ENCODE measurements at places on chromosomes 12 and 14.
A peak's percentile ranks its signal among the peaks of the same experiment; 100 is the strongest.

GRCh38 chr12:83365317-83365716, 678.6 kb downstream of the TMTC2 start:
- H3K4me1 ChIP-seq: no peaks in the 10 kb centered on the region
- H3K27me3 ChIP-seq: no peaks in the 10 kb centered on the region
- H3K36me3 ChIP-seq: no peaks in the 10 kb centered on the region
- no peak overlapping the region for H3K27ac ChIP-seq
- no peak overlapping the region for H3K4me3 ChIP-seq
- no peak for DNase-seq

DNA sequence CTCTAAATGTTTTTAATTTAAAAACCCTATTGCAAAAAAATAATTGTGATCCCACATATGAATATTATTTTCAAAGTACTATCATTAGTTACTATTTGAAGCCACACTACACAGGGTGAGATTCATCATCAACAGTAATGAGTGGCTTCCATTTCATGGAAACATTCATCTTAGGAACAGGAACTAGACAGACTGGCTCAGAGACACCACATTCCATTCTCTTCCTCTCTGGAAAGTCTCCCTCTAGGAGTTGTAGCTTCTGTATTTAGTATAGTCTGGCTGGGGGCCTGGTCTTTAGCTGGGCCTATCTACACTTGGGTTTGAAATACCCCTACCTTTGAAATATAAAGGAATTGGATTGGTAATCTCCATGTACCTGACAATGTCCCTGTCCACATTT, 6.2 kb upstream of the VDR start:
- H3K27ac ChIP-seq: no peak overlapping the region
- H3K27me3 ChIP-seq: no peaks in the 10 kb centered on the region
- no peak overlapping the region for H3K4me3 ChIP-seq
- no peak for DNase-seq

GRCh38 chr14:100399052-100399849, 76.1 kb downstream of the SLC25A47 start:
- no peak overlapping the region for H3K4me3 ChIP-seq
- no peaks in the 10 kb centered on the region for H3K27me3 ChIP-seq
- H3K4me1 ChIP-seq: peaks cover 13% of the 10 kb centered on the region
- no peaks in the 10 kb centered on the region for H3K36me3 ChIP-seq

DNA sequence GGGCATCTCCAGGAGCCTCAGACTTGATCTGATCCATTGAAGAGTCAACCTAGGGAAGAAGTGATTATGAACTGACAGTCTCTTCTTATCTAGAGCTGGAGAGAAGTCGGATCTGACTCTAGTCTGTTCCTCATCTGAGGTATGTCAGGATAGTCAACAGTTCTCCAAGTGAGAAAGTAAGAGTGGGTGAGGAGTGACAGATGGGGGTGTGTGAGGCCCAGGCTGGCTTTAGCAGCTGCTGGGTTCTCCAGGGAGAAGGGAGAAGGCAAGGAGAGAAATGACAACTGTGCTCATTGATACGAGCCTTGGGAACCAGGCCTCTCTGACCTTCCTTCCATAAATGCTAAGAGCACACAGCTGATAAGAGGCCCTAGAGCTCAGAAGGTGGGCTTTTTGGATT, 53.3 kb downstream of the IRAK3 start:
- no peaks in the 10 kb centered on the region for H3K36me3 ChIP-seq
- no peak for DNase-seq
- no peaks in the 10 kb centered on the region for H3K27me3 ChIP-seq
- H3K27ac ChIP-seq: no peak overlapping the region
- H3K4me1 ChIP-seq: peaks cover 5% of the 10 kb centered on the region

DNA sequence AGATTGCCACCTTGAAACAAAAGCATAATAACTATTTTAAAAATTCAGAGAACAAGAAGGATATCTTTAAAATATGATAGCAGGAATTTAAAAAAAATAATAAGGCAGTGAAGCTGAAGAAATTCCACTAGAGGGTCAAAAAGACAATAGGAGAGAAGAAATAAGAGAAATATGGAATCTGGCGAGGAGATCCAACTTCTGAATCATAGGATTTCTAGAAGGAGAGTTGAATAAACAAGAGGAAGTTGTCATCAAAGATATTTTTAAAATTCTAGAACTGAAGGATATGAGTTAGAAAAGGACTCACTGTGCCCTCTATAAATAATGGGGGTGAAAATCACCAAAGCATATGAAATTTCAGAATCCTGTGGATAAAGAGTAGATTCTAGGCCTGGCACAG, 26.8 kb upstream of the TOMM20L start:
- no peaks in the 10 kb centered on the region for H3K27me3 ChIP-seq
- no peaks in the 10 kb centered on the region for H3K4me1 ChIP-seq
- H3K27ac ChIP-seq: no peak overlapping the region
- H3K4me3 ChIP-seq: no peak overlapping the region
- no peak for DNase-seq

- H3K4me3 ChIP-seq: no peak overlapping the region
- H3K27ac ChIP-seq: peak overlapping the region; percentile 32
- no peaks in the 10 kb centered on the region for H3K36me3 ChIP-seq
- no peak for DNase-seq
Measured at GRCh38 chr12:93191956-93192355, 185.8 kb upstream of the NUDT4 start.

DNA sequence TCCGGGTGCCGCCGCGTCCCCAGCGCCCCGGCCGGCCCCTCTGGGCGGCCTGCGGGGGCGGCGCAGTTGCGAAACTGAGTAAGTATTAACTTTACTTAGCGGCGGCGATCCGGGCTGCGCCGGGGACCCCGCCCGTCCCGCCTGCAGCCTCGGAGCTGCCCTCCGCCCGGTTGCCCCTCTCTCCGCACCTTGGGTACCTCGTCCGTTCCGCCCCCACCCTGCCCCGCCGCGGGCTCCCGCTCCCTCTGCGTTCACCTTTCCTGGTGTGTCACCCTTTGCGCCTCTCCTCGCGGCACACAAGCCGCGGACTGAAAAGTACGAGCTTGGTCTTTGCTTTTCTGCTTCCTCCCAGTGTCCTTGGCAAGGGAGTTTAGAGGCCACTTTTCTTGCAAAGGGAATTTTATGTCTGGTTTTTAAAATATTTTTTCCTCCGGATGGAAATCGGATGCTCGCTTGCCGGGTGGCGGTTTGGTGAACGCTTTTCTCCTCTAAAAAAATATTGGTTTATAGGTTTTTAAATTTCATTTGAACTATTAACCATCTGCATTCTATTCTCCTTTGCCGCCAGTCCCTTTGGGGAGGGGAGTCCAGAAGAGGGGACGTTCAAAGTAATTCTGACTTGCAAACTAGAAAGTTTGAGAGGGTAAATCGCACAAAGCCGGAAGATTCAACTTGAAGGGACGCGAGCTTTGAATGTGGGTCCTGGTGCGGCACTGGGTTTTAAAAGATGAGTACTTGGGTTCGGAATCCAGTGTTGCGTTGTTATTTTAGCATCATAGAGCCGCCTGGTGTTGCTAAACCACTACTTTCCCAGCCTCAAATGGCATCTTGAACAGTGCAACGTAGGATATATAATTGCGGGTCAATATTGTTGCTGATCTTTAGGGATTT, 834 bp downstream of the RASSF8 start:
- H3K36me3 ChIP-seq: no peaks in the 10 kb centered on the region
- DNase-seq: peak; percentile 33
- peaks cover 11% of the 10 kb centered on the region for H3K4me1 ChIP-seq

GRCh38 chr12:43816168-43816567, 10.1 kb upstream of the TWF1 start:
- no peak for DNase-seq
- H3K27me3 ChIP-seq: no peaks in the 10 kb centered on the region
- no peak overlapping the region for H3K27ac ChIP-seq
- H3K36me3 ChIP-seq: no peaks in the 10 kb centered on the region

- no peaks in the 10 kb centered on the region for H3K4me1 ChIP-seq
- no peaks in the 10 kb centered on the region for H3K36me3 ChIP-seq
- DNase-seq: no peak
- peaks cover 6% of the 10 kb centered on the region for H3K27me3 ChIP-seq
Measured at GRCh38 chr14:98167275-98167674, 1104.7 kb downstream of the BCL11B start.

DNA sequence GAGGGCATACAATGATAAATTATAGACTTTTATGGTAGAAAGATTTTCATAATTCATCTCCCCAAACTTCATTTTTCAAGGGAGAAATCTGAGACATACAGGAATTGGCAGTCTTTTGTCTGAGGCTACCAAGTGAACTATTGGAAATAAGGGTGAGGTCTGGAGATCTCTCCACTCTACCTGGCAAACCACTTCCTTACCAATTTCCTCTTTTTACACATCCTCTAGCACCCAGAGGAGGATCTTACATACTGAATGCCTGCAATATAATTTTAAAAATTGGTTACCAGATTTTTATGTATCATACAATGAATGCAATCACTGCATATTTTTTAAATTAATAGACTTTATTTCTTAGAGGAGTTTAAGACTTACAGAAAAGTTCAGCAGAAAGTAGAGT, 6.6 kb downstream of the PDE6H start:
- DNase-seq: no peak
- no peaks in the 10 kb centered on the region for H3K27me3 ChIP-seq
- H3K4me1 ChIP-seq: peaks cover 63% of the 10 kb centered on the region
- H3K4me3 ChIP-seq: no peak overlapping the region
- no peak overlapping the region for H3K27ac ChIP-seq

- H3K4me1 ChIP-seq: no peaks in the 10 kb centered on the region
- no peaks in the 10 kb centered on the region for H3K27me3 ChIP-seq
- H3K4me3 ChIP-seq: no peak overlapping the region
- DNase-seq: no peak
Measured at GRCh38 chr14:99673305-99674063, 10.6 kb upstream of the CYP46A1 start.

DNA sequence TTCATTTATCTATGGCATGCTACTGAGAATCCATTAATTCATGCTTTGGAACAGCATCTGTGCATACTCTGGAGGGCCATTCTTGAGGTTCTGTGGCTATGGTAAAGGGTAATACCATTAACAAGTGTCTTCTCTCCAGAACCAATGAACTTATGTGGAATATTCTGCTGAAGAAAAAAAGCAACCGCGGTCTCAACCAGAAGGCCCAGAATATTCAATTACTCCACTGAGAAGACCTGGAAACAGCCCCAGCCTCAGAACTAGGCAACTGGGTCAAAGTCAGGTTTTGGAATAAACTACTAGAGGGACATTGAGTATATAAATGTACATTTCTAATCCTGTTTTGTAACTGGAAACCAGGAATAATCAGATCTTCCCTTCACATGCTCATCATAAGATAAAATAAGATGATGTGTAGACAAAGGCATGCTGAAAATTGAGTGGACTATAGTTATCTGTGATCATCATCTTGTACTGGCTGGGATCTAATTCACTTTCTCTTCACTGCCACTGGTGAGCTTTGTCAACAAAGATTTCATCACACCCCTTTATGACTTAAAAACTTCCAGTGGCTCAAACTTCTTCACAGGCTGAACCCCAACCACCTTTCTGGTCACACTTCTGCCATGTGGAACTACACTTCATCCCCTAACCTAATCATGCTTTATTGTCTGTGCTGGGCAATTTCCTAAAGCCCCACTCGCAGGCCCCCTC, 6.0 kb downstream of the SPTB start:
- H3K27ac ChIP-seq: no peak overlapping the region
- no peaks in the 10 kb centered on the region for H3K4me1 ChIP-seq
- DNase-seq: no peak
- H3K4me3 ChIP-seq: no peak overlapping the region
- H3K36me3 ChIP-seq: no peaks in the 10 kb centered on the region
- H3K27me3 ChIP-seq: peaks cover 14% of the 10 kb centered on the region

- no peaks in the 10 kb centered on the region for H3K36me3 ChIP-seq
- DNase-seq: no peak
- H3K27ac ChIP-seq: no peak overlapping the region
Measured at GRCh38 chr12:51888316-51889215, 663 bp downstream of the ANKRD33 start.

DNA sequence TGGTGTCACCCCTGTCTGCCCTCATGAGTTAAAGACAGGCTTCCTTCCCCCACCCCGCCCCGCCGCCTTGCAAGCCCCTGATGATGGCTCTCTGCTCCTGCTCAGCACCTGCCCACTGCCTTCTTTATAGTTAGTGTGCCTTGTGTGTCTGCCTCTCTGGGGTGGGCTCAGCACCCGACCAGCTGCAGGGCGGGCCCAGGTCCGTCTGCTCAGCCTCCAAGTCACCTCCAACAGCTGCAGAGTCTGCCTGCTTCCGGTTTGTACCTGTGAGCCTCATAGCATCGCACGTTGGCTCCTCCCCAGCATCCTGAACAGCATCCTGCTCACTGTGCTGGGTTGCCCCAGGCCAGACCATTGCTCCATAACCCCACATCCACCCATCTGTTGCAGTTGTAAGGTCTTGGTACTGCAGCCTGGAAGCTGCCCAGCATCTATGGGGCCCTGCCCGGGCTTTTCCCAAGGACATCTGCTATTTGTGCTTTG, 3.5 kb downstream of the TGFB3 start:
- H3K27me3 ChIP-seq: no peaks in the 10 kb centered on the region
- no peak for DNase-seq
- H3K4me3 ChIP-seq: peak overlapping the region; percentile 78
- H3K4me1 ChIP-seq: no peaks in the 10 kb centered on the region

DNA sequence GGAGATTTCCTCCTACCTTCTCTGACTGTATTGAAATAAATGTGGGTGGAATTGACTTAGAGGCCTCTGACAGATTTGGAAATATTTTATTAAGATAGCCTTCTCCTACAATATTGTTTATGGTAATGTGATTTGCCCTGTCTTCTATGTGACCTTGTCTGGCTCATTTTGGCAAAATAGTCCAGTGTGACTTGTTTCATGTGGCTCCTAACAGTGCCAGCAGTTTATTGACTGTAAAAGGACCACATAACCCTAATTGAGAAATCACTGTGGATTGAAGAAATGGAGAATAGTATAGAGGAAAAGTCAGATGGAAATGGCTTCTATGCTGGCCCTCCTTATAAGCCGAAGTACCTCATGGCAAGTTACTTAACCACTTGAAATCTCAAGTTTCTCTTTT, 170.9 kb upstream of the PTPRQ start:
- no peaks in the 10 kb centered on the region for H3K36me3 ChIP-seq
- no peaks in the 10 kb centered on the region for H3K27me3 ChIP-seq
- no peak for DNase-seq
- no peak overlapping the region for H3K4me3 ChIP-seq

- no peak for DNase-seq
- H3K4me3 ChIP-seq: no peak overlapping the region
- H3K27me3 ChIP-seq: no peaks in the 10 kb centered on the region
- H3K27ac ChIP-seq: no peak overlapping the region
- no peaks in the 10 kb centered on the region for H3K4me1 ChIP-seq
- peaks cover 9% of the 10 kb centered on the region for H3K36me3 ChIP-seq
Measured at GRCh38 chr12:132543298-132544079, 53.5 kb downstream of the FBRSL1 start.

GRCh38 chr14:91018481-91018880, 42.0 kb downstream of the RPS6KA5 start:
- H3K36me3 ChIP-seq: no peaks in the 10 kb centered on the region
- no peaks in the 10 kb centered on the region for H3K27me3 ChIP-seq
- H3K4me3 ChIP-seq: no peak overlapping the region
- no peak for DNase-seq
- no peaks in the 10 kb centered on the region for H3K4me1 ChIP-seq
- H3K27ac ChIP-seq: no peak overlapping the region

- no peak overlapping the region for H3K27ac ChIP-seq
- H3K36me3 ChIP-seq: no peaks in the 10 kb centered on the region
- DNase-seq: no peak
- no peak overlapping the region for H3K4me3 ChIP-seq
- peaks cover 17% of the 10 kb centered on the region for H3K4me1 ChIP-seq
Measured at GRCh38 chr12:83473408-83474095, 786.8 kb downstream of the TMTC2 start.
